ENCODE measurements at places on chromosomes 1 and 21. TPM values are rescaled to one million over a fixed set of nuclear protein-coding genes. Genes with fewer than 3 reads are reported as not detected.

DNA sequence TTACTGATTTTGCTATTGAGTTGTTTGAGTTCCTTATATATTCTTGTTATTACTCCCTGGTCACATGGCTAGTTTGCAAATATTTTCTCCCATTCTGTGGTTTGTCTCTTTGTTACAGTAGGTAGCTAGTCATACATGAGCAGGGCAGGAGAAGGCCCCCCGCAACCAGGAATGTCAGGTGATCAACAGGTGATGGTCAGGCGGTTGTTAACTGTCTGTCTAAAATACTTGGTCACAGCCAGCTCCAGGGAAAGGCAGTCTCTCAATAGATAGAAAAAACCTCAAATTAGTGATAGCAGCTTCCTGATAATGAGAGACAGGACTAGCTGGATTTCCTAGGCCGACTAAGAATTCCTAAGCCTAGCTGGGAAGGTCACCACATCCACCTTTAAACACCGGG lies 217.9 kb downstream of the RHOU start:
- no peak for DNase-seq

DNA sequence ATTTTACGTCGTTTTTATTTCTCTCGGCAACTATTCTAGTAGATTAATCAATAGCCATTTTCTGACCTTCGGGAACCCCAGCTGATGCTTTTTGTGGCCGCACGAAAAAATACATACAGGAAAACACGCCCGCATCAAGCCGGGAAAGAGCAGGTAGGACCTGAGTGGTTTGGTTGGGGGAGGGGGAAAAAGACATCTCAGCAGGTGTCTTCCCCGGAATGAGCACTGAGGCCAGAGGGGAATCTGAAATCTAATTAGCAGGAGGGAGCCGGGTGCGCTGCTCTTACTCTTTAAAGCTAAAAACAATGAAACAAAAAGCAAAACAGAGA lies 618 bp upstream of the FOXD3 start:
- DNase-seq = no peak

GRCh38 chr1:145983206-145983675 lies 13.1 kb downstream of the TXNIP start:
- DNase-seq = no peak

- DNase-seq = no peak
Measured at GRCh38 chr1:57348921-57349320, 74.9 kb downstream of the DAB1 start.

The ATP13A2 gene
- polyA plus RNA-seq = 10.3 TPM
